ENCODE measurements at places on chromosomes 13 and 19.

DNA sequence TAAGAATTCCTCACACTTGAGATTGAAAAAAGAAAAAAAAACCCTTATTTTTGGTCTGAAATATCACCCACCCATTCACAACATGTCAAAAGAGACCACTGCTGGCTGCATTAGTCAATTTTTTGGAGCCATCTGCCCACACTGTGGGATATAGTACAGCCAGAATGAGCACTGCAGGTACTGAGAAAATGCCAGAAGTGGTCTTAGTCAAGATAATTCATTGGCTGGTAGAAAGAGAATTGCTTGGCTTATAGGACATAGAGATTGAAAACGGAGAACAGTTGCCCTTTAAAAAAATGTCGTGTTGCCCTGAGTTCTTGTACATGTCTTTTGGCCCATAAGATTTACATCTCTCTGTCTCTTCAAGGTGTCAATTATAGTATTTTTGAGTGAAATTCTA, 1899.5 kb downstream of the OLFM4 start:
- DNase-seq: no peak

- no peak for DNase-seq
Observed at GRCh38 chr19:49570138-49570856, 10.1 kb downstream of the NOSIP start.

GRCh38 chr13:18998389-18998788, 183.2 kb downstream of the TUBA3C start:
- no peak for DNase-seq

DNA sequence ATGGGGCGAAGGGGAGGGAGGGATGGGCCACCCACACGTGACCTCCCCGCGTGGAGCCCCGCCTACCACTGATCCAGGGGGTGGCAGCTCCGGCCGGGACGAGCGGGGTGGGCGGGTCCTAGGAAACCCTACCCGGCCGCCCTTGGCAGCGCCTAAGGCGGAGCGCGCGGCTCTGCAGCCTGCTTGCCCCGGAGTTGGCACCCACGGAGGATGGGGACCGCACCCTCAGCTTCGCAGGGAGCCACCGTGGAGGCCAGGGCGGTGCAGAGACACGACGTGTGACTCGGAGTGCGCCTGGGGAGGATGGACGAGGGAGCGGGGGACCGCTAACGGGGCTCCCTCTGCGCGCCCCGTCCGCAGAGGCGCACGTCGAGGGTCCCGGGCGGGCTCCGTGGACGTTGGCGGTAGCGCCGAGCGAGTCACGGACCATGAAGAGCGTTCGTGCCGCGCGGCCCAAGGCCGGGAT, at the start of gene RGS9BP:
Gene RGS9BP (plus strand): TSS at position 129 of the 466 bp plus-strand sequence. CDS start 416 bp downstream, outside the sequence.
- DNase-seq: no peak

GRCh38 chr13:113959198-113959597, 14.7 kb downstream of the C13orf46 start:
- DNase-seq: no peak
